CD4-positive, alpha-beta T cell treated with Interleukin-15 for 4 hours (primary cell): ENCODE measurements at places on chromosomes 1 and 21.

DNA sequence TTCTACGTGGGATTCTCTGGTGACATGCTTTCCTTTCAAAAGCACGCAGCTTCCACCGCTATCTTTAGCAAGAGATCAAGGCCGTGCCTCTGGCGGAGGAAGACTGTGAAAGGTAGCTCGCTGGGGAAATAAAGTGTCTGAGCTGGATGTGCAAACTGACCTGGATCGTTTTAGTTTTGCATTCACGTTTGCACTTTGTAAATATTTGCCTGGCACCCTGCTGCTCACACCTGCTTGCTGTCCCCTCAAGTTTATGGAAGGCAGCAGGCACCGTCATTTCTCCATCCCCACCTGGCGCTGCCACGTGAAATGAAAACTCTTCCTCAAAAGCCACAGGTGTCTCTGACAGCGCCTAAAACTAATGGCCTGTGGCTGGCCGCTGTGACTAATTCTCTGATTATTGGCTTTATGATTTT, 44.0 kb upstream of the TARDBP start:
- DNase-seq: no peak

DNA sequence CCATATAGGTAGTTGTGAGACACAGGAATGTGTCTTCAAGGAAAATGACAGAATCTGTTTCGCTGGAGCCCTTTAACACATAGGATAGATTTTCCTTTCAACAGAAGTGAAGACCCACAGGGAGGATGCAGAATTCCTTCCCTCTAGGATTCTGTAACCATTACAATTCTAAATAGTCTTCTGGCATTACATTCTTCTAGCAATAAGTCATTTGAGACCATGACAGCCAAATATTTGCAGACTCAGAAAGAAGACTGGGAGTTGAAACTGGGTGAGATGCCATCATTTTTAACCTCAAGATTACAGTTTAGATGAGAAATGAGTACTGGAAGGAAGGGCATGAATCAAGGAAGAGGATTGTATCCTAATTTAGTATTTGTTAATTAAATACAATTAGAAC, 61.6 kb downstream of the ZBTB18 start:
- no peak for DNase-seq

GRCh38 chr1:110196917-110197765, 13.0 kb upstream of the KCNC4 start:
- DNase-seq: peak; percentile 69

GRCh38 chr1:19635646-19636045, 8.5 kb upstream of the NBL1 start:
- DNase-seq: no peak

GRCh38 chr1:236141447-236142252, 689 bp upstream of the GPR137B start:
- DNase-seq: no peak

DNA sequence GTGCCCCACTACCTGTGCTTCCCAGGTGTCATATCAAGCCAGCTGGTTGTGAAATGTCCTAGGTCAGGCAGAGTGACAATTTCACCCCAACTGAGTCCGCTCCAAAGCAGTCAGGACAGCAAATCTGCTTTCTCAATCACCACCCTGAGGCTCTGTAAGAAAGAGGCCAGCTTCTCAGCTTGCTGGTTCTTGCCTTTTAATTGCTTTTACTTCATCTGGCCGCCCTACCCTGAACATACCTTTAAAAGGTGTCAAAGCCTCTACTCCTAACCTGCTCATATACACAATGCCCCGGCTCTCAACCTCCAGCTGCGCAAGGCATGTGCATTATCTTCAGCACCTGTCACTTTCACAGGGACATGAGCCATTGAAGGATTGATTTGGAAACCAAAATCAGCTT, 581.6 kb downstream of the NPHP4 start:
- DNase-seq: no peak

DNA sequence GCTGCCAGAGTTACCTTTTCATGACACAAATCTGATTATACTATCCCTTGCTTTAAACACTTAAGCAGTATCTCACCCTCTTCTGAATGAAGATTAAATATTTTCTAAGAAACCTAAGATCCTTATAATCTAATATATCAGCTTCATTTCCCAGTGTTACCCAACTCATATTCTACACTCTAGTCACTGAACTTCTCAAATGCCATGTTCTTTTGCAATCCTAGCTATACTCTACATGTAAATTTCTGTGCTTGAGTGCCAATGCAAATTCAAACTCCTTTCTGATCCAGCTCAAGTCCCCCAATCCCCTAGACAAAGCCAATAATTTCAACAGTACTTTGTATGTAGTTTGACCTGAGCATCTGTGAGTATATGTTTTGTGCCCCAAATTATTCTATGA, 293.9 kb downstream of the SDCCAG8 start:
- no peak for DNase-seq

DNA sequence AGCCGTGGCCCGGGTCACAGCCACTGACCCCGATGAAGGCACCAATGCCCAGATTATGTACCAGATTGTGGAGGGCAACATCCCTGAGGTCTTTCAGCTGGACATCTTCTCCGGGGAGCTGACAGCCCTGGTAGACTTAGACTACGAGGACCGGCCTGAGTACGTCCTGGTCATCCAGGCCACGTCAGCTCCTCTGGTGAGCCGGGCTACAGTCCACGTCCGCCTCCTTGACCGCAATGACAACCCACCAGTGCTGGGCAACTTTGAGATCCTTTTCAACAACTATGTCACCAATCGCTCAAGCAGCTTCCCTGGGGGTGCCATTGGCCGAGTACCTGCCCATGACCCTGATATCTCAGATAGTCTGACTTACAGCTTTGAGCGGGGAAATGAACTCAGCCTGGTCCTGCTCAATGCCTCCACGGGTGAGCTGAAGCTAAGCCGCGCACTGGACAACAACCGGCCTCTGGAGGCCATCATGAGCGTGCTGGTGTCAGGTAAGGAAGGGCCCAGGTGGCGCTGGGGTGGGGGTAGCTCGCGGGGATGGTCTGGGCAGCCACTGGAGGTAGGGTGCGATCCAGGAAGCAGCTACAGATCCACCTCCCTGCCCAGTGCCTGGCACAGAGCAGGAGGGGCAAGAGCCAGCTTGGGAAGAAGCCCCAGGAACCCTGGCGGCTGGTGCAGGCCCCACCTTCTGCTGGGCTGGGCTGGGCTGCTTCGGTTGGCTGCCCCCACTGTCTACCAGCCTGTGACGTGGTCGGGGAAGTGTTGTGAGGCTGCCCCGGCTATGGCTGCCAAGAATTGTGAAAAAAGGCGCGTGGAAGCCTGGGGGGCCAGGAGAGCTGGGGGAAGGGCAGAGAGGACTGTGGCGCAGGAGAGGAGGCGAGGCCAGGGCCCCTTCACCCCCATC, 3.8 kb downstream of the CELSR2 start:
- no peak for DNase-seq

GRCh38 chr1:95409901-95410300, 175.9 kb downstream of the RWDD3 start:
- DNase-seq: no peak

DNA sequence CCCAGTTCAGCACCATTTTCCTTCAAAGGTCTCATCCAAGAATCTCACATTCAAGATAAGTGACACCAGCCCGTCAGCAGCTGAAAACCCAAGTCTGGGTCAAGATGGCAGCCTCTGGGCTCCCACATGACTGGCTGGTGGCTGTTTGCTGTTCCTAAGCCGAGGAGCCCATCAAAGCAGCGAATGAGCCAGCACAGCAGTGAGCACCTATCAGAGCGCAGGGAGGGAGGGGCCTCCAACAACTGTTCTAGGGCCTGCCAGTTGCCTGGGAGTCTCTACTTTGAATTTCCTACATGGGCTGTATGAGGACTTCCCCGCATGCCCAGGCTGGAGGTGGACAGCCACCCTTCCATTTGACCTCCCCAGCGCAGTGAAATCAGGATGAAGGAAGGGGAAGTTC, 102.7 kb downstream of the ADARB1 start:
- no peak for DNase-seq

DNA sequence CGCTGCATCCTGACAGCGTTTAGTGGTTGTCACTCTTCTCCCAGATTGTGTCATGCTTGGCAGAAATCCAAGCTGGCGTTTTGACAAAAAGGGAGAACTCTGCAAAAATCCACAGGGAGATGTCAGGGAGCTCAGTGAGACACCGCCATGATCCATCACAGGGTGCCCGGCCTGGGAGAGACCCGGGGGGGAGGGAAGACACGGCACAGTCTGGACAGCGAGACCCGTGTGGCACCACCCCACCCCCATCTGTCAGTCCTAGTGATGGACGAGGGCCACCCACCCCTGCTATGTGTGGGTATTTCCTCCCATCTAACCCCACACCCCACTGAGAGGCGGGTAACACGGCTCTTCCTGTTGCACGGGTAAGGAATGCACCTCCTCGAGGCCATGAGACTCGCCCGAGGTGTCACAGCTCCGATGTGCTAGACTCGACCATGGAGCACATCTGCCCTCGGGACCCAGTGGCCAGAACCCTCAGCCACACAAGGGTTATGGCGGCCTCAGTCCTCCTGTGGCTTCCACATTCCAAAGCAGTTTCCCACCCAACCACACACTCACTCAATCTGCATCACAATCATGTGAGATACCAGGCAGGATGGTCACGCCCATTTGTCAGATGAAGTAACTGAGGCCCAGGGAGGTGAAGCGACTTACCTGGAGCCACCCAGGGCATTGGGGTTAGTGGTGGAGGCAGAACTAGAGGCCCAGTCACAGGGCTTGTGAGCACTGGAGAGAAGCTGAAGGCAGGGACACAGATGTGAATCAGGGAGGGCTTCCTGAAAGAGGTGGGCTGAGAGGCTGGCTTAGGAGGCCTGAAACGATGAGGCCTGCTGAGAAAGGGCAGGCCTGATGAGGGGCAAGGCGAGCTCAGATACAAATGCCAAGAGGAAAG, 688.5 kb downstream of the MATN1 start:
- DNase-seq: no peak

DNA sequence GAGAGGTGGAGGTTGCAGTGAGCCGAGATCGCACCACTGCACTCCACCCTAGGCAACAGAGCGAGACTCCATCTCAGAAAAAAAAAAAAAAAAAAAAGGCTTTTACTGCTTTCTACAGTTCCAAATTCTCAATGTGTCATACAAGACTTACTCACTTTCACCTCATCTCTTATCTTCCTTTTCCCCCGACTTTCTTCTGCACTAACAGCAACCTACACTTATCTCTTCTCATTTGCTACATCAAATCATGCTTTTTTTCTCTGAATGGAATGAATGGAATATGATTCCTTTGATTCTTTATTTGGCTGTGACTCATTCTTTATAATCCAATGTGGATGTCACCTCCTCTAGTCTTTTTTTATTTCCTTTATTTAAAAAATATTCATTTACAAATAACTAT, 168.4 kb upstream of the DMRTA2 start:
- no peak for DNase-seq

- no peak for DNase-seq
Measured at GRCh38 chr1:14263671-14264070, 334.8 kb upstream of the KAZN start.

DNA sequence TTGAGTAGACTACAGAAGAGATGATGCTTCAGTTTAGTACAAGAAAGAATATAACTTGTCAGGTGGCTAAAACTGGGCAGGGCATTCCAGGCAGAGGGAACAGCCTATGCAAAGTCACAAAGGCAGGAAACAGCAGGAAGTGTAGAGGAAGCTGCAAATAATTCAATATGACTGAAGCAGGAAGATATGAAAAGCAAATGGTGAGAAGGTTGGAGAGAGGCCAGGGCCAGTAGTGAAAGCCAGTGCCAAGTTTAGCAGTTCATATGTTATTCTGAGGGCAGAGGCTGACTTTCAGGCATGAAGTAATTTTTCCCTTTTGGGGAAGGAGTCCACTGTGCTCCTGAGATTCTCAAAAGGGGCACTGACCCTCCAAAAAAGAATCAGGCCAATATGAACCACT, 8.0 kb upstream of the YBX1 start:
- DNase-seq: no peak

DNA sequence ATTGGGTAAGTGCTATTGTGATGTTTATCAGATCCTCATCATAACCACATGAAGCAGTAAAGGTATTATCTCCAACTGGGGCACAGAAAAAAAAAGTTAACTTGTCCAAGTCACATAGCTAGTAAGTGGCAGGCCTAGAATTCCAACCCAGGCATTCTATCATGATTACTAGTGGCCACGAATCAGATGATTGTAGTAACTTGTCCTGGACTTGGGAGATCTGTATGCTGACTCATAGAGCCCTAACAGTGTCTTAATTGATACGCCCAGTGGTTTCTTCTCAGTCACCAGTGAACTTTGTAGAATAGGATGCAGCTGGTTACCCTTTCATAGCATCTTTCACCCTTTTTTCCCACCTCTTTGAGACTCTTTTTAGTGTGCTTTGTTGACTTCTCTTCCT, 91.1 kb upstream of the UBE2U start:
- no peak for DNase-seq

GRCh38 chr1:204529371-204529895, 13.2 kb downstream of the MDM4 start:
- no peak for DNase-seq

DNA sequence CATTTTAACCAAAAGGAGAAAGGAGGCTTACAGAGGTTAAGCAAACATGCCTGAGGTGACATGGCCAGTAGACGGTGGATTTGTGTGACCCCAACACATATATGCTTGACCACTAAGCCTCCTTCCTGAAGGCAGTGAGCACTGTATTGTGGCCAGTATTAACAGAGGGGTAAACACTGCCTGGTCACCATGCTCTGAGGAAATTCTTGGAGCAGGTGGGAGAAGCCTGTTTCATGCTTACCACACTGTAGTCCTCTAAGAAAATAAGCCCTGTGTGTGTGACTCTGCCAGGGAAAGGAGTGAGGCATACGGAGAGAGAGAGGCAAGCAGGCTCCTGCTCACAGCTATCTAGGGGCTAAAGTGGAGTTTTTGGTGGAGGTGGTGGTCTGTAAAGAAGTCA, 102.7 kb downstream of the KCND3 start:
- DNase-seq: no peak

- no peak for DNase-seq
Measured at GRCh38 chr1:60118085-60118484, 44.5 kb upstream of the C1orf87 start.

GRCh38 chr1:222373216-222373615, 174.7 kb downstream of the HHIPL2 start:
- no peak for DNase-seq

GRCh38 chr1:8473891-8474300, 156.0 kb downstream of the SLC45A1 start:
- DNase-seq: no peak

DNA sequence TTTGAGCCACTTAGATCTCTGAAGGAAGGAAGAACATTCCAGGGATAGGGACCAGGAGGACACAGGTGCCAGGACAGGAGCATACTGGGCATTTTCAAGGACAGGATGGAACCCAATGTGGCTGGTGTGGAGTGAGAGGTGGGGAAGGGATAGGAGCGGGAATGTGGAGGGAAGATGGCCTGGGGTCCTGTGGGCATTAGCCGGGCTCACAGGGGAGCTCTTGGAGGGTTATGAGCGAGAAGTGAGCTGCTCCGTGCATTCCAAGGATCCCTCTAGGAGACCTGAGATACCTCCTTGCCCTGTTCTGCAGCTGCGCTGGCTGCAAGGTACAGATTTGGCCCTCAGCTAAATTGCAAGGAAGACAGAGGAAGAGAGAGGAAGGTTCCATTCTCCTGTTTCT, 87.5 kb downstream of the IER5 start:
- no peak for DNase-seq

DNA sequence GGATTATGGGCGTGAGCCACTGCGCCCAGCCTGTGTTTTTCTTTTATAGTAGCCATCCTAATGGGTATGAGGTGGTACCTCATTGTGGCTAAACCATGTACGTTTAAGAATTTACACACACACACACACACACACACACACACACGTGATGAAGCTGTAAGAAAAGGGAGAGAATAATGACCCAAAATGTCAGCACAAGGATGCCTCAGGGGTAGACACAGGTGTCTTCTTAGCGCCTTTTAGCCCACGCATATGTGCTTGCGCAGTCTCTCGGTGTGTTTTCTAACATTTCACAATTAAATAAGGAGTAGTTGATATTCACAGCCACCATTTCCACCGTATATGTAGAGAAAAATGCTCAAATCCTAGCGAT, 782 bp upstream of the PFKL start:
- DNase-seq: no peak
